Fibroblast of villous mesenchyme (primary cell): ENCODE measurements at places on chromosomes 1 and 21.

DNA sequence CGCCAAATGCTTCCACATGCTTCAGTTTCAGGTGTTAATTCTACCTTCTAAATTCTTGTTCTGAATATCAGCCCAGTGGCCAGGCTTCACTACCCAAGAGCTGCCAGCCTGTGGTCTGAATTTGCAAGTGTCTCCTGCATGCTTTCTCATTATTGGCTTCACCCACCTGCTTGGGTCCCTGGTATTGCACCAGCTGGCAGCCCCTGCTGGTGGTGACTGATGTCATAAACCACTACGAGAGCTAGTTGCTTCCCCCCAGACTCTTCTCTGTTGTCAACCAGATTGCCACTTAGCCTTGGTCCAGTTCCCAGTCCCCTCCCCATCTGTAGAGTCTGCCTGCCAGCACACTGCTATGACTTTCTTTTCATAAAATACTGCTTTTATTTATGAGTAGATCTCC lies 197.7 kb upstream of the DUSP10 start:
- no peak for DNase-seq

DNA sequence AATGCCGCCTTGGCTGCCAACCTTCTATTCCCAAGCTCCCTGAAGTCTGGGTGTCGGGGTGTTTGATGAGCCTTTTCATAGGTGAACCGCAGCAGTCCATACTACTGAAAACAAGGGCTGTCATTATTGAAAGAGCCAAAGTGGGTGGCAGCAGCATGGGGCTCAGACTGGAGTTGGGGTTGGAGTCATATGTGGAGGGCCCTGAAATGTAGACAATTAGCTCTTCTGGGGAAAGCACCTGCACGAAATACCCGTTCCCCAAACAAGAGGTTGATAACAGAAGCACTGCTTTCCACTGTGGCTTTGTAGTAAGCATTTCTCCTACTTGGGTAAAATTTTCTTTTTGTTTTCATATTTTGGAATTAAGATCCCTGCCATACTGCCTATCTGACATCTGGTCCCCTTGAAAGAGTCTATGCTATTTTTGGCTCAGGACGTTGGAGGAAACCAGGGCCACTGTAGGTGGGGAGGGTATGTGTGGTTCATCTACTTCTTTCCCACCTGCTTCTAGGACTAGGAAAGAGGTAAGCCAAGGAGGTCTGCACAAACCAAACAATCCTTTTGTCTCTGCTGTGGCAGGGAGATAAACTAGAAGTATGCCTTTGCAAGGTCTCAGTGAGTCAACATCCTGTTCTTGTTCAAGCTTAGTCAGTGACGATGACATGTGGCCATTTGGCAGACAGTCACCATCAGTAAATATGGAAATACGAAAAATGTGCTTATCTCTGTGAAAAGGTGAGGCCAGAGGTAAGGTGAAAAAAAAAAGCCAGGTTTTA lies 197.0 kb upstream of the UBE2U start:
- DNase-seq = peak; percentile 51

DNA sequence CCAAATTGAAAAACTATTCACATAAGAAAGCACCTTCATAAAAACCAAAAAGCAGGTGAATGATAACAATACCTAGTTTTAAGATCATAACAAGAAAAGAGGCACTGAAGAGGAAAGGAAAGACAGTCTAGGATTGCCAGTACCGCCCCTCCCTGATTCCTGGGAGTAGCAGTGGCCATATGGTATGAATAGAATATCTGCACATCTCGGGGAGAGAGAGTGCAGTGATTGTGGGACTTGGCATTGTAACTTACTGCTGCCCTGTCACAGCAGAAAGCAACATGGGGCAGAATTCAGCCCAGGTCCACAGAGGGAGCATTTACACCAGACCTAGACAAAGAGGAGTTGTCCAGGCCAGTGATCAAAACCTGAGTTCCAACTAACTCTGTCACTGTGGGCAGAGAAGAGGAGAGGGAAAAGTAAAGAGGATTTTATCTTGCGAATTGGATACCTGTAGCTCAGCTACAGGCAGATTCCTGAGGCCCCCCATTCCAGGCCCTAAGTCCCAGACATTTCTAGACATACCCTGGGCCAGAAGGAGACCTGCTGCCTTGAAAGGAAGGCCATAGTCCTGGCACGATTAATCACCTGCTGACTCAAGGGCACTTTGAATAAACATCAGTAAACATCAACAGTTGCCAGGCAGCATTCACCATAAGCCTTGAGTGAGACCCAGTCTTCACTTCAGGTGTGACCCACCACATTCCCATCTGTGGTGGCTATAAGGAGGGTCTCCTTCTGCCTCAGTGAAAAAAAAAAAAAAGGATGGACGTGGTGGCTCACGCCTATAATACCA lies 397.5 kb downstream of the TGFB2 start:
- no peak for DNase-seq

- no peak for DNase-seq
Measured at GRCh38 chr1:75330624-75331023, 196.4 kb downstream of the LHX8 start.

DNA sequence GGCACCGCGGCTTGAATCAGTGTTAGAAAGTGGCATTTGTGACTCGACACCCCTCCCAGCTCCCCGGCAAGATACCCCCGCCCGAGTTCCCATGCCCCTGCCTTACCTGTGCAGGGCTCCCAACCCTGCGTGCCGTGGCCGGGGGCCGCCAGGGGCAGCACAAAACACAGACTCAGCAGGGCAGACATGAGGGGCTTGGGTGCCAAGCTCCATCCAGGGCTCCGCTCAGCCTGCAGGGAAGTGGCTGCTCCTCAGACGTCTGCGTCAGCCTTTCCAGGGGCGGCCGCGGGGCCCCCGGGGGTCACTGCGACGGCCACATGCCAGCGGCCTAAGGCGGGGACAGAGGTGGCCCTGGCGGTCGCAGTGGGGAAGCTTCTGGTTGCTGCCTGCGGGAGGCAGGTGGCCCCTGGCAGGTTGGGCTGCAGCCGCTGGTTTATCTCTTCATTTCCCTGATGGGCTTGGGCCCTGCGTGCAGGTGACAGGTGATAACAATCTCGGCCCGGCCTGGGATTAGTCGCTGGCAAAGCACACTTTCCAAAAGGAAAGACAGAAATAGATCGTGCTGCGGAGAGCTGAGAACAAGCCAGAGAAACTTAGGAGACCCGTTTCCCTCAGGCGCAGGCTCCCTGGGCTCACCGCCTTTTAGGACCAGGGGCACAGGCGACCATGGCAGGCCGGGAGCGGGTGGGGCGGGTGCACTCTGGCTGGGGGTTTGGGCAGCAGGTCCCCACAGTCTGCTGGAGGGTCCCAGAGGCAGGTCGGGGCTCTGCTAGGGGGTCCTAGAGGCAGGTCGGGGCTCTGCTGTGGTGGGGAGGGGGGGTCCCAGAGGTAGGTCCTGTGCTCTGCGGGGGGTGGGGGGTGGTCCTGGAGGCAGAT lies at the start of gene TSPEAR:
TSPEAR (minus strand) TSS at position 246 of the 876 bp plus-strand sequence; CDS start at position 188, 58 bp downstream.
- no peak for DNase-seq
